Activated CD4-positive, CD25-positive, alpha-beta regulatory T cell (primary cell): ENCODE measurements at places on chromosomes 7 and 10.

DNA sequence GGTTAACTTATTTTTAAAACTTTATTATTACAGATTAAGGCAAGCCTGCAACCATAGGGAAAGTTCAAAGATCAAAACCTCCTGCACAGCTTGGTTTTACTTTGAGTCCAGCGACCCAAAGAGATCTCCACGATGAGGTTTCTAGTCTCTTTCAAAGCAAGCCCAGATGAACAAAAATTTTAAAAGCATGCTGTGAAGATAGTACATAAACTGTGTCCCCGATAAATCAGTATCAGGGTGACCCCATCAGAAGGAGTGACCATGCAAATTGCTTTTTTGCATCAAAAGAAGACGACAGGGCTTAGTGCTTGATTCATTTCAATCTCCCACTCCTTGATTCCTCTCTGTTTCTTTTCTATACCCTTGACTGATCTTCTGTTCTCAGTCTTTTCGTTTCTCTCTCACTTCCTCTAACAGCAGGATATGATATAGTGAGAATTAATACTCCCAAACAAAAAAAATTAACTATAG lies 16.0 kb upstream of the DNTT start:
- DNase-seq = no peak

GRCh38 chr10:82321724-82322123 lies 446.7 kb downstream of the NRG3 start:
- DNase-seq = no peak

DNA sequence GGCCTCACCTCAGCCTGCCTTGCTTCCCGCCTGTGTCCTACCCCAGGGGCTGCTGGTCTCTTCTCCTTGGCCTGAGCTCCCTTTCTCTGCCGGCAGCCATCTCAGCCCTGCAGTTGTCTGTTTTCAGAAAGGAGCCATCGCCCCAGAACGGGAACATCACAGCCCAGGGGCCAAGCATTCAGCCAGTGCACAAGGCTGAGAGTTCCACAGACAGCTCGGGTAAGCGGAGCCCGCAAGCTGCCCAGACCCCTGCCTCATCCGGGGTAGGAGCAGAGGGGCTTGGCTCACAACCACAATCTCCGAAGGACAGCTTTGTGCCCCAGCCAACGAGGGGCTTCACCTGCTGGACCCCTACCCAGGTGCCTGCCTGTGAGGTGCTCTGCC lies 5.3 kb upstream of the DEPP1 start:
- no peak for DNase-seq

DNA sequence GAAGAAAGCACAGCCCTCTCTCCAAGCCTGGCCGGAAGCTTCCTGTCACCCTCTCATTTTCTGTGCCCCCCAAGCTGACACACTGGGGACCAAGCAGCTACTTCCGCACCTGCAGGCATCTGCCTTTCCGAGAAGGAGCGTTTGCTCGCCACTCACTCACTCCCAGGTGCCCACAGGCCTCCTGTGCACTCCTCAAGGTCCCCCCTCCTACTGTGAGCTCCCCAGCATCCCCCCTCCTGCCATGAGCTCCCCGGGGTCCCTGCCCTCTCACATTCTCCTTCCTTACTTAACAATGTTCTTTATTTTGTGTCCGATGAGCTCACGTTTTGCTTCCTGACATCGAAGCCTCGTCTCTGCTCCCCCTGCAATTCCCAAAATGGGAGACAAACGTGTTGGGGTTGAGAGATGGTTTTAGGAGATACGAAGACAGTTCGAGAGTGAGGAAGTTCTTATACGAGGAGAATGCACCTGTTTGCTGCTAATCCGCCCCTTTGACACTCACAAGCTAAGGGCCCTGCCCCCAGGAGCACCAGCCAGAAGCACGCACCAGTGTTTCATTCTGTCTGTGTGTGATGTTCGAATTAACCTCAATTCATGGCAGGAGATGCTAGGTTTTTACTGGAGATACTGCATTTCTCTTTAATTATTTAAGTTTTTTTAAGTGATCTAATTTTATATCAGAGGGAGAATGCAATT lies 70.2 kb downstream of the PDGFA start:
- no peak for DNase-seq

- DNase-seq = peak; percentile 34
Observed at GRCh38 chr7:4204513-4205165, 477.5 kb upstream of the FOXK1 start.

DNA sequence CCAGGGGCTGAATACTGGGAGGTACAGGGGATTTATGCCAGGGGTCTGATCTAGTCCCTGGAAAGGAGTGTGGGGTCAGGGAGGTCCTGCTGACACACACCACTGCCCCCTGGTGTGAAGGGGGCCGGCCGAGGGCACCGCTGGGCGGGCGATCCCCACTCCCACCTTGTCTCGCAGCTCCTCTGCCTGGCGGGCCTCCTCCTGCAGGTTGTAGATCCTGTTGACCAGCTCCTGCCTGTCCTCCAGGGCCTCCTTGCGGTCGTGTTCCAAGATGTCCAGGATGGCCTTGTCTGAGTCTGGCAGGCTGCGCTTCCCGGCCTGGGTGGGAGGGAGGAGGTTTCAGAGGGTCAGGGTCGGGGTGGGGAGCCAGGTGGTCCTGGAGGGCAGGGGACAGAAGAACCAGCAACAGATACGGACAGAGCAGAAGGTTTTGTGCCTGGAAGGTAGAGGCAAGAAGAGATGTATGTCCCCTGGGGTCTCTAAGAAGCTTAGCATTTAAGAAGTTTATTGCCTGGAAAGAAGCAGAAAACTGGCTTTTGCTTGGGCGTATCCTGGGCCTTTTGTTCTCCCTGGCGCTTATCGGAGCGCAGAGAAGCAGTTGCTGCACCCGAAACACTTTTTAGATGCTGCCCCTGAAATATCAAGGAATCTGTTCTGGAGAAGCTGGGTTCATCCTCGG lies 94.5 kb upstream of the GNA12 start:
- no peak for DNase-seq

DNA sequence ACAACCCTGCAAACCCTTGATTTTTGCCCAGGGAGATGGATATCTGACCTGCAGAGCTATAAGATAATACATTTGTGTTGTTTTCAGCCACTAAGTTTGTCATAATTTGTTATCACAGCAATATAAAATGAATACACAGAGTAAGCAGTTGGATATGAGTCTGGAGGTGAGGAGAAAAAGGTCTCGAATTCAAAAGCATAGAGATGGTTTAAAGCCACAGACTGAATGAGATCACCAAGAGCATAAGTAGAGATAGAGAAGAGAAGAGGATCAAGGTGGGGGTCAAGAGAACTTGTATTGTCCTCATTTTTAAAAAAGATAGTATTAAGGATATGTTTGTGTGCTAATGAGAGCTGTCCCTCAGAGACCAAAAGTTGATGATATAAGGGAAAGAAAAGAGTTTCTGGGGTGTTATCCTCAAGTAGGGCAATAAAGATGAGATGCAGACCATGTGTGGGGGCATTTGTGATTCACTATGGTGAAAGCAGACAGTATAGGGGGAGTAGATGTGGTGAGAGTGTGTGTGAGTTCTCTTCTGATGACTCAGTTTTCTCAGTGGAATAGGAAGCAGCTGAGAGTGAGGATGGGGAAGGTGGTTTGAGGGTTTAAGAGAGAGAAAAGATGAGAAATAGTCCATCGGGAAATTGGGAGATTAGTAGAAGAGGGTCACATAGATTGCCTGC lies 25.8 kb upstream of the PCGF5 start:
- DNase-seq = no peak

DNA sequence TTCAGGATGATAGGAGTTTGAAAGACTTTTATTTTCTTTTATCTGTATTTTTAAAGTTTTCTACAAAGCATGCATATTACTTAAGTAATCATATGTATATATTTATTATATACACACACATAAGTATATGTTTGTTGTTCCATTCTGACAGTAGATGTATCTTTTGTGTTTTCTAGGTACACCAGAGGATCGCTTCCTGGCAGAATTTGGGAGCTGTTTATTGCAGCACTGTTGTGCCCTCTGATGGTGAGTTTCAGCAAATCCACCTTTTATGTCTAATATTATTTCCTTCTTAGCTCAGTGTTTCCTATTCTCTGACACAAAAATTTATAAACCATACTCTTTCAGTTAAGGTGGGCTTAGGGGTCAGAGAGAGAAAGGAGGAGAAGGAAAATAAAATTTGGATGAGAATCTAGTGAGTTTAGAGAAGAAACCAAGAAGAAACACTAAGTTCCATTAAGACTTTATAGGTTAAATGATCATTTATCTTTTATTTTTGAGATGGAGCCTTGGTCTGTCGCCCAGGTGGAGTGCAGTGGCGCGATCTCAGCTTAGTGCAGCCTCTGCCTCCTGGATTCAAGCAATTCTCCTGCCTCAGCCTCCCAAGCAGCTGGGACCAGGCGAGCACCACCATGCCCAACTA lies 59.2 kb upstream of the OIT3 start:
- no peak for DNase-seq

DNA sequence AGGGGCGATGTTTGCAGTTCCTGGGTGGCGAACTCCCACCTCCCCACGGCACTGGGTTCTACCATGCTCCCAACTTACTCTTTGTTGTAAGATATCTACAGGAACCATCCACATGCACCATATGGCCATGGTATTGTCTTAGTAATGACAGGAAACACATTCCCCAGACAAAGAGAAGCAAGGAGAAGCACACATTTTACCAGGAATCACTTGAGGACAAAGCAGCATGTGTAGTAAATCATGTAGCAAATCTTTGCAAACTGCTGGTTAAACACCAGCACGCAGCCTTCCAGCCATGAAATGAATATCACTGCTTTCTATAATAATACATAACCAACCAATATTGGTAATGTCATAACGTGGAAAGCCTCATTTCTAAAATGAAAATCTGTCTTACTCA lies 101.2 kb downstream of the NRP1 start:
- DNase-seq = no peak

- DNase-seq = no peak
Observed at GRCh38 chr7:36942541-36942940, 218.2 kb upstream of the AOAH start.

- DNase-seq = no peak
Observed at GRCh38 chr7:2763597-2763996, 75.6 kb downstream of the AMZ1 start.

GRCh38 chr7:26603631-26604030 lies 260.8 kb downstream of the SKAP2 start:
- DNase-seq = no peak

GRCh38 chr10:44332465-44332864 lies 52.4 kb downstream of the CXCL12 start:
- DNase-seq = no peak

DNA sequence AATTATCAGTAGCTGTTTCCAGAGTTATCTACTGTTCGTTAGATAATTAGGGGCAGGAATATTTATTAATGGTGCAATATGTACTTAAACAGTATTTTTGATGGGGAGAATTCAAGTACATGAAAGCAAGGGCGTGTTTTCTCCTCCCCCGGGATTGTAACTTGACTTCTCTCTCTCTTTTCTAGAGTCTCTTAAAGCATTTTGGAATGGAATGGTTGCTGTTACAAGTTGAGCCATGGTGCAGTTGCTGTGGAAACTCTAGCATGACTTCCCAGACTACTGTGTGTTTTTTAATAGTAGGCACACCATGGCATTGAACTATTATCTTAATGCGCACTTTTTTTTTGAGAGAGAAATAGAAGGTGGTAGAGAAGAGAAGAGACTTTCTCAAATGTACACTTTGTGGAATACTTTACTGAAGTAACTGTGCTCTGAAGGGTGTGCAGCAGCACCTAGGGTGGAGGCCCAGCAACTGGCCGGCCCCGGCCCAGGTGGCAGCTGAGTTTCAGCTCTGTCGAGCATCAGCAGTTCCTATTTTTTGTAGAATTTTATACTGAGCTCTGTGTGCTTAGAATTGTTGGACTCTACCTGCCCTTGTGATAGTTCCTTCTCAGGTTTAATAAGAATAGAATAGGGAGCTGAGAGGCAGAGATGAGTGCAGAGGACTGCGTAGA lies 64.4 kb downstream of the CCNY start:
- DNase-seq = no peak

- no peak for DNase-seq
Observed at GRCh38 chr10:43115881-43116595, 22.2 kb upstream of the CSGALNACT2 start.

- no peak for DNase-seq
Observed at GRCh38 chr10:111765216-111765615, 418.3 kb downstream of the GPAM start.

DNA sequence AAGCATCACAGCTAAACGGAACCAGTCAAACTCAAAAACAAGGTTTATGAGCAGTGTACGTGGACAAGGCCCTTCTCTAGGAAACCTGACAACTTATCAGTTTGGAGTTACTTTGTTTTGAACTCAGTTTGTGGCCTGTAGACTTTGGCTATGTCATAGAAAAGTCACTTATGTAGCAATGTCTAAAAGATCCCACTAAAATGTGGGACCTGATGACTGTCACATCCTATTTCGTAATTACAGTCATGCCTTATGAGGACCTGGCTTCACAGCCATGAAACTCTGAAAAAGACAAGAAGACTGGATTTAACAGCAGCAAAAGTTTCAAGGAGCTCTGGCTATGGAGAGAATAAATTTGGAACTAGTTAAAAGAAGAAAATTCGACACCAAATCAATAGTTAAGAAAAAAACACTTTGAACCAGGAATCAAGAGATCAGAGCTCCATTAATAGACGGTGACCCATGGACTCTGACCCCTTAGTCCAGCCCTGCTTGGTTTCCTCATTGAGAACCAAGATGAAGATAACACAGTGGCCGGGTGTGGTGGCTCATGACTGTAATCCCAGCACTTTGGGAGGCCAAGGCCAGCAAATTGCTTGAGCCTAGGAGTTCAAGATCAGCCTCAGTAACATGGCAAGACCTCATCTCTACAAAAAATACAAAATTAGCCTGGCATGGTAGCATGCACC lies 204.3 kb downstream of the SFMBT2 start:
- DNase-seq = no peak

DNA sequence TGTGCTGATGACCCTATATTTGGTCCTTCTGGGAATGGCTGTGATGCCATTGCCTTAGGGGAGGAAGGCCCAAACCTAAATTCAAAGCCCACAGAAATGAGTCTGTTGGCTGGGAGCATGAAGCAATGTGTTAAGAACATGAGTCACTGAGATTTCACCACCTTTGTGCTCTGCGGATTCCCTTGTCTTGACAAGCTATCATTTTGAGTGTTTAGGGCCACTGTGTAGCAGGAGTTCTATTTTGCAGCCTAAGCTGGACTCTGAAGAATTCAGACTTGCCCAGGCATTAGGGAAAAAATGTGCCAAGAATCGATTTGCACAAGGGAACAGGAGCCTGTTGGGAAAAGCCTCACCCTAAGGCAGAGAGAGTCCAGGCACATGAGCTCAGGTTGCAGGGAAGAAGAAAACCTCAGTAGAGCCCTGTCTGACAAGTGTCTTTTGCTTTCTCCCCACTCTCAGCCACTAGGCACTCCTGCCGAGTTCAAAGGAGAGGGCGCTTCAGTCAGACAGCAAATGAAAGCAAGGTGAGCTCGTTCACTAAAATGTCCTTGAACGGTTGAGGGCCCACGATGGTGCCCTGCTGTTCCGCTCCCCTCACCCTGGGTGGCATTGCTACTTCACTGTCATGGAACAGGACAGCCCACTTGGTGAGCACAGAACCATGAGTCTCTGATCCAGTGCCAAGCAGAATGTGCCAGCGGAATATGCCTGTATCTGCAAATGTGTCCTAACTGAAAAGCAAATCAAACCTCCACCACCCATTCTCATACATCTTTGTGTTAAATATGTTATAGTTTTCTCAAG lies 93.6 kb downstream of the PRLHR start:
- DNase-seq = no peak

- no peak for DNase-seq
Observed at GRCh38 chr7:142645777-142646176, 103.5 kb upstream of the PRSS1 start.
